ENCODE measurements at places on chromosomes 12 and 14.

DNA sequence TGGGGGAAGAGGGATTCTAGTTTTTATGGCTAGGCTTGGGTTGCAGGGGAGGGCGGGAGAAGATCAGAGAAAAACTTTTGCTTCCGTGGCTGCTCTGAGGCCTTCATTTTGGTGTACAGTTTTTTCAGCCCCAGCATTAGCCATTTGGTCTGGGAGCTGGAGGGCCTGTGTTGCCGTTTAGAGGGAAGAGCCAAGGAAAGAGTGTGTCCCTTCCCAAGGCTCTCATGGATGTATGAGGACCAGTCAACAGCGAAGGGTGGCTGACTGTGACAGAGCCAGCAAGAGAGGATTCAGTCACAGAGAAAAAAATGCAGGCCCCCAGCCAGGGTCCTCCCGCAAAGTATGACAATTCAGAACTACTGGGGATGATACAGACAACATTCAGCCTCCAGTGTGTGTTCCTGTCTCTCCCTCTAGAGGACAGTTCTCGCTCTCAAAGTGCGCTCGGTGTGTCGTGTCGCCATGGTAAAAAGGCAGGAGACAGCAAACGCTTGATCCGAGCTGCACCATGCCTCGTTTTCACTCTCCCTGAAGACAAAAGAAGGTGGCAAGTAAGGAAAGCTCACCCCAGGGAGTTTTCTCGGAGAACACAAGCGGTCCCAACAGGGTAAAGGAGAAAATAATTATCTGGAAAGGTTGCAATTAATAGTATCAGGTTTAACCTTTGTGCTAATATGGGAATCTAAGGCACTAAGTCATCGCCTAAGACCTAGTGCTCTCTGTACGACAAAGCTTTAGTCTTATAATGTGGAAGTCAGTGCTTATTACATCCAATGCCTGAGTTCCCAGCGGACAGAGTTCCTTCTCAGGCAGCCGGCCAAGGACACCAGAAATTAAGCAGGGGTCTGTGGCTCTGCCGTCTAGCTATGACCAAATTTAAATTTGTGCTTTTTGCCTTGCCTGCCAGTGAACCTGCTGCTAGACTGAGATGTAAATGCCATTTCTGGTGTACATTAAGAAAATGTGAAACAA is 157.3 kb upstream of the PLXNC1 start:
- H3K27ac ChIP-seq: no peak overlapping the region
- H3K4me1 ChIP-seq: no peaks in the 10 kb centered on the region
- no peaks in the 10 kb centered on the region for H3K27me3 ChIP-seq
- no peak for DNase-seq

DNA sequence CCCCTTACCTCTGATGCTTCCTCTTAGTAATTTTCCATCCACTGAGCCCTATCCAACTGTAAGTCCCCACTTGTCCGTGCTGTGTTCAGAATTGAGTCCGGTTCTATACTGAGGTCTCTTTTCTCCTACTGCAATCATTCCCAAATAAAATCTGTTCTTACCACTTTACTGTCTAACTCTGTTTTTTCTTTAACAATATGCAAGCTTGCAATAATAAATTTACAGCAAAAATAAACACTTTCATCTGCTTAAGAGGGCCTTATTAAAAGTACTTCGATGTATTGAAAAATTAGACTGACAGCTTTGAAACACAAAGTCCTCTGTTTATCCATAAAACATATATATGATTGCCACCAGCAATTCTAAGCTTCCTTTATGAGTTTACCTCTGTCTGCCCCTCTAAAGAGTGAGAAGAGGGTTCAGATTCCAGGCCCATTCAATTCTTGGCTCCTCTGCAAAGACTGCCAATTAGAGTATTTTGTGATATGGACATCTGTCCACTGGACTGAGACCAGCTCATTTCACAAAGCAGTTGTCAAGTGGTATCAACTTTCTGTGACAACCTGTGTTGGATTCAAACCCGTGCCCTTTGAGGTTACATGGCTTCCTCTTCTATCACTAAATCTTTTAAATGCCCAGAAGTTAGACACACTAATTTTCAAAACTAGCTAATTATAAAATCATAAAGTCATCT is 39.9 kb upstream of the G2E3 start:
- H3K36me3 ChIP-seq: no peaks in the 10 kb centered on the region
- no peaks in the 10 kb centered on the region for H3K4me1 ChIP-seq
- DNase-seq: no peak
- no peaks in the 10 kb centered on the region for H3K27me3 ChIP-seq
- no peak overlapping the region for H3K4me3 ChIP-seq

- H3K4me3 ChIP-seq: no peak overlapping the region
- no peak overlapping the region for H3K27ac ChIP-seq
- no peaks in the 10 kb centered on the region for H3K36me3 ChIP-seq
These were observed 90.1 kb downstream of the STXBP6 start for GRCh38 chr14:24959791-24960331.

DNA sequence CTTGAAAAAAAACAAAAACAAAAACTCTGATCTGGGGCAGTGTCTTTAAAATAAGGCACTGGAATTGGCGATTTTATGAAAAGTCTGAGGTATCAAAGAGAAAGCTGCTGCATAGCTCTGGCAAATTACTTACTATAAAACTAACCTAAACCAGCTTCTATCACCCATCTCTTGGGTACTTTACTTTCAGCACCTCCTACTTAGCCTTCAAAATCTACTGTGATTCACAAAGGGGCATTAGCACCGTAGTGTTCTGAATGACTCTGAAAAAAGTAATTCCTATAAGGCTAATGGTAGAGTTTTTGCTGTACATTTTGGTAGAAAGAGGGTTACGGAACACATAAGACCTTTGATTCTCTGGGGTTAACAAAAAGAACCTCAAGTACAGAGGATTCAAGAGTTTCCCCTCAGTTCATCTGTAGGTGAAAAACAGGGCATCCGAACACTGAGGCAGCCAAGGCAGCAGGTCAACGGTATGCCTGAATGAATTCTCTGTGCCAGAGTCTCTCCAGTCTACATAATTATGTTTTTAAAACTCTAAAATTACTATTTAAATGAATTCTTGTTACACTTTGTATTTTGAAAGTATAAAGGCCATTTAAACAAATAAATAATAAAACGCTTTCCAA is 101.5 kb downstream of the ELK3 start:
- H3K27me3 ChIP-seq: no peaks in the 10 kb centered on the region
- DNase-seq: no peak
- no peak overlapping the region for H3K4me3 ChIP-seq
- H3K36me3 ChIP-seq: no peaks in the 10 kb centered on the region
- H3K4me1 ChIP-seq: no peaks in the 10 kb centered on the region

DNA sequence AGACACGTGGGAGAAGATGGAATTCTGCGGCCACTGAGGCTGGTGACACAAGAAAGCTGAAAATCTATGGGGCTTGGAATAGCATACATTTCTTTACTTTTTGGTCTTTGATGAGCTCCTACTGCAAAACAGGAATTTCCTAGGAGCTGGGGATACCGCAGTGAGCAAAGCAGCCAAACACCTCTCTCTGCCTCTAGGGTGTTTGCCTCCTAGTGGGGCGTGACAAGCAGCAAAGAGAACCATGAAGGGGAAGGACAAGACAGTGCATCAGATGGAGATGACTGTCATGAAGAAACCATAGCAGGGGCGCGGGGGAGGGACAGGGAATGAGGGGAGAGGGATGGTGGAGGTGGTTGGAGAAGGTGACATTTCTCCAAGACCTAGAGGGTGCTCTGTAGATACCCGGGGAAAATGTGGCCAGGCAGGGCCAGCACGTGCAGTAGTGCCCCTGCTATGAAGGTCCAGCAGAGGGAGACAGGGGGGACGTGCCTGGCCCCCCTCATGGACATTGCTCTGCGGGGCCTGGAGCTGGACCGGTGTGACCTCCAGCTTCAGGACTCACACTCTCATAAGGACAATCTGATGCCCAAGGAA is 58.6 kb downstream of the SERPINA3 start:
- peaks cover 12% of the 10 kb centered on the region for H3K4me1 ChIP-seq
- peak; percentile 23 for DNase-seq
- no peak overlapping the region for H3K4me3 ChIP-seq
- no peak overlapping the region for H3K27ac ChIP-seq
- H3K36me3 ChIP-seq: no peaks in the 10 kb centered on the region
- H3K27me3 ChIP-seq: no peaks in the 10 kb centered on the region

GRCh38 chr14:104445832-104446381 is 133.7 kb upstream of the C14orf180 start:
- DNase-seq: peak; percentile 16
- no peaks in the 10 kb centered on the region for H3K36me3 ChIP-seq
- no peak overlapping the region for H3K27ac ChIP-seq
- no peak overlapping the region for H3K4me3 ChIP-seq
- no peaks in the 10 kb centered on the region for H3K27me3 ChIP-seq

DNA sequence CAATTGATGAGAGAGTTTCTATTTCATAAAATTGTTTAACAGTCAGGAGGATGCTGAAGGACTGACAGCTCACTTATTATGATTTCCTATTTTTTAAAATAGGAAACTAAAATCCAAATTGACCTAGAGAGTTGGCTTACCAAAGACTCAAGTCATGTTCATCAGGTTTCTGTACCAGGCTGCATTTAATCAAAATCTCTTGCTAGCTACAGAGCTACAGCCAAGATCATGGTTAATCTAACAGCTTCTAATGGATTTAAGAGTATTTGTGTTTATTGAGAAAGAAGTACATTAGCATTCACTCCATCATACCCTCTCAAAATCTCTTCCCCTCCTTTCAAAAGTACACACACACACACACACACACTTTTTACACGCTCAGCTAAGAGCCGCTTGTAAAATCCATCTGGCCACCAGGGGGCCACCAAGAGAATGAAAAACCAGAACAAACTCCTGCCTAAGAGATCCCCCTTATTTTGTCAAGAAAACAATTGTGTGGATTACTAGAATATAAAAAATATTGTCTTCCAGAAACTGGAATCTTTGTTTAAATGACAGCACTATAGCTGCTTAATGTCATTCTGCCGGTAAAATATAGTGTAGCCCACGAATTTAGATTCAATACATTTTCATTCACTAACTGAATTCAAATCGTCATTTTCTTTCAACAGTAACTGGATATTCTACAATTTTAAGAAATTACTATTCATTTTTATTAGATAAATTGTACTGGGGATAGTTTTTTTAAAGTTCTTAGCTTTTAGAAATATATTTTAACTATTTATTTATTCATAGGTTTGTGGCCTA is 334.0 kb downstream of the BTG1 start:
- H3K27me3 ChIP-seq: no peaks in the 10 kb centered on the region
- peaks cover 2% of the 10 kb centered on the region for H3K4me1 ChIP-seq
- no peaks in the 10 kb centered on the region for H3K36me3 ChIP-seq
- H3K27ac ChIP-seq: no peak overlapping the region

- H3K4me3 ChIP-seq: no peak overlapping the region
- no peaks in the 10 kb centered on the region for H3K27me3 ChIP-seq
- H3K27ac ChIP-seq: peak overlapping the region; percentile 75
- DNase-seq: no peak
- no peaks in the 10 kb centered on the region for H3K36me3 ChIP-seq
These were observed 80.4 kb upstream of the DIO3 start for GRCh38 chr14:101480747-101481530.

DNA sequence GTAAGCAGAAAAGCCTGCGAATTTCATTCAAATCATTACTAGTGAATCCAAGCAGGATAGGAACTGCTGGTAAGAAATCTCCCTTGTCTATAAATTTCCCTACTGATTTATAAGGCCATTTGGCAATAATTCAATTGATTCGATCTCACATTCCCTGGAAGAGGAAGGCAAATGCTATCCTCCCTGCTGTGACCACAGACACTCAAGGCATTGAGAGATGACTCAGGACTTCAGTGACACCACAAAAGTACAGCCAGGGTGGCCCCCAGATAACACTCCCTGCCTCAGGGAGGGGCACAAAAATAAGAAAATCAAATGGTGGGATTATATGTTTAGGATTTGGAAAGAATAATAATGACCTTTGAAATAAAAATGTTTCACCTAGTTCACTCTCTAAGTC is 162.7 kb downstream of the GRIP1 start:
- no peak overlapping the region for H3K27ac ChIP-seq
- H3K27me3 ChIP-seq: no peaks in the 10 kb centered on the region
- H3K4me3 ChIP-seq: no peak overlapping the region

DNA sequence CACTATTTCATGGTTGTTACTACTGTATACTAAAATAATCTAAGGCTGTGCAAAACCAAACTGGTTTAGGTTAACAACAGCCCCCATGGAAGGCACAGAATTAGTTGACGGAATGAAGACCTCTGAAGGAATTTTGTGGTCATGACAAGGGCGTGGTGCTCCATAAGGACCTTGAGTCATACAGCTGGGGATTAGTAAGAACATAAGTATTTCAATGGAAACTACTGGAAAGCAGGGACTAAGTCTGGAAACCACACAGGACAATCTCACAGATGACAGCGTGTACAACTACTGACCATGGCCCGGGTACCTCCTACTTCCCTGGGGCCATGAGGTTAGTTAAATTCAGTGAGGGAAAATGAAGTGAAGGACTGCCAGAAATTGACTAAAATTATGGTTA is 98.5 kb upstream of the PLEKHA5 start:
- H3K27me3 ChIP-seq: no peaks in the 10 kb centered on the region
- no peak for DNase-seq
- H3K4me1 ChIP-seq: no peaks in the 10 kb centered on the region
- H3K4me3 ChIP-seq: no peak overlapping the region
- no peaks in the 10 kb centered on the region for H3K36me3 ChIP-seq
- H3K27ac ChIP-seq: no peak overlapping the region

DNA sequence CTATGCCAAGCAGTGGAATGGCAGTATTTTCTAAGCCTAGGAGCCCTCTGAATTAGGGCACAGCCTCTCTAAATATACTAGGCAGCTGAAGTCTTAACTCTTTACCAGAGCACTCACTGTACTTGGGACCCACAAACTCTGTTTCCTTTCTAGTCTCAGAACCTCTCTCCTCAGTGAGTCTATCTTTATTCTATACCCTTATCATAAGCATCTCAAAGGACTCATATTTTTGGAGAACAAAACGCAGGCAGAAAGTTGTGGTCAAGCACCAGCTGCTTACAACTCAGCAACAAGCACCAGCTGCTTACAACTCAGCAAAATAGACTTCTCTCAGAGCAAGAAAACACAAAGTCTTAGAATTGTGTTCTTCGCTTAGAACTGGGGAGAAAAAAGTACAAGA is 993 bp downstream of the CCDC196 start:
- H3K36me3 ChIP-seq: no peaks in the 10 kb centered on the region
- peaks cover 13% of the 10 kb centered on the region for H3K4me1 ChIP-seq
- no peak overlapping the region for H3K4me3 ChIP-seq
- no peaks in the 10 kb centered on the region for H3K27me3 ChIP-seq
- DNase-seq: no peak
- H3K27ac ChIP-seq: no peak overlapping the region

GRCh38 chr14:64683264-64683663 is 21.0 kb upstream of the PLEKHG3 start:
- H3K4me1 ChIP-seq: no peaks in the 10 kb centered on the region
- no peaks in the 10 kb centered on the region for H3K36me3 ChIP-seq
- no peak overlapping the region for H3K4me3 ChIP-seq
- no peak overlapping the region for H3K27ac ChIP-seq

GRCh38 chr12:124766727-124767065 is 97.0 kb downstream of the SCARB1 start:
- H3K27ac ChIP-seq: peak overlapping the region; percentile 9
- peaks cover 13% of the 10 kb centered on the region for H3K4me1 ChIP-seq
- no peak overlapping the region for H3K4me3 ChIP-seq
- H3K27me3 ChIP-seq: no peaks in the 10 kb centered on the region
- H3K36me3 ChIP-seq: no peaks in the 10 kb centered on the region

Measured in liver (tissue), 10 donors.